Stimulated activated CD4-positive, alpha-beta T cell treated with anti-CD3 and anti-CD28 coated beads, Interleukin-1b, Interleukin-23, amount 100 ng/mL, for 1 hour (primary cell): ENCODE measurements at places on chromosomes 3 and 15.

DNA sequence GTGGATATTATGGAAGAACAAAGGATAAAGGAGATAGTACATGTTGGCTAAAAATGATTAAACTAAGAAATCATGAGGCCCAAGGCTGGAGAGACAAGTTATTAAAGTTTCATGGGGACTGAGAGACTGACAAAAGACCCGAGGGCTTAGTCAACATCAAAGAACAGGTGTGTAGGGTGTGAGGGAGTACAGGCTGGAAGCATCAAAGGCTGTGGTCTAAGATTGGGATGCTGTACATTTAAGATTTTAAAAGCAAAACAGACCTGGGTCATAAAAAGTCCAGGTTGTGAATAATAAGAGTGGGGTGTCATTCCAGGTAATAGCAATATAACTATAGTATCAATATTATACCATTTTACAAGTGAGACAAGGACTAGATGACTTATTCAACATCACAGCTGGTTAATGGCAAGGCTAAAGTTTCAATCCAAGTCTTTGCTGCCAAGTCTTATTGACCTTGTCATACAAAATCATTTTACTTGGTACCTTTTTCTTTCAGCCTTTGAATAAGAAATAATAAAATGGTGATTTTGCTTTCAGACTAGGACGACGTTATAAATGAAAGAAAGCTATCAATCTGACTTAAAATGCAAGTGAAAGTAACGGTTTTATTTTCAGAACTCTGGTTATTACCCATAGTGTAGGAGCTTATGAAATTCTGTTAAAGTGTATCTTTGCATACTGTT is 211.6 kb downstream of the TNIK start:
- DNase-seq: no peak

DNA sequence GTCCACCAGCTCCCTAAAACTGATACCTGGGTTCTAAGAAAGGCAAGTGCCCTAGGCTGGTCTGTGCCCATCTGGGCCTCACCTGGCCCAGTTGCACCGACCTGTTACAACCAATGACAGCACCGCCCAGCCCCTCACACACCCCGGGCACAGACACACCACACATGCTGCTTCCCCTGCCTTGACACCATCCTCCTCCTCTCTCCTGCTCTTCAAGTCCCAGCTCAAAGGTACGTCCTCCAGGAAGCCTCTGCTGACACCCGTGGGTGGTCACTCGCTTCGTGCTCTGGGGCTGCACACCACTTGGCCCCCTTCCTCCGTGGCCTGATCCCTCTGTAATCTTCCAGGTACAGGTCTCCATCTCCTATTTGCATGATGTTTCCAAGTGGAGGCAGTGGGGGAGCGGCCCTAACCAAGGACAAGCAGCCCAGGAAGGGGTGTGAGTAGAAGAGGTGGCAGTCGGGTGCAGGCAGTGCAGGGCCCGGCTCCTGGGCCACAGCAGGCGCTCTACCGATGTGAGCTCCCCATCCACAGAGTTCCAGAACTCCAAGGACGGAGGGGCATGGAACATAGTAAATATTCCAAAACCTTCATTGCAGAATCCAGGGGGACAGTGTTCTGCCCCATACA is 144.6 kb downstream of the NUP210 start:
- DNase-seq: no peak

DNA sequence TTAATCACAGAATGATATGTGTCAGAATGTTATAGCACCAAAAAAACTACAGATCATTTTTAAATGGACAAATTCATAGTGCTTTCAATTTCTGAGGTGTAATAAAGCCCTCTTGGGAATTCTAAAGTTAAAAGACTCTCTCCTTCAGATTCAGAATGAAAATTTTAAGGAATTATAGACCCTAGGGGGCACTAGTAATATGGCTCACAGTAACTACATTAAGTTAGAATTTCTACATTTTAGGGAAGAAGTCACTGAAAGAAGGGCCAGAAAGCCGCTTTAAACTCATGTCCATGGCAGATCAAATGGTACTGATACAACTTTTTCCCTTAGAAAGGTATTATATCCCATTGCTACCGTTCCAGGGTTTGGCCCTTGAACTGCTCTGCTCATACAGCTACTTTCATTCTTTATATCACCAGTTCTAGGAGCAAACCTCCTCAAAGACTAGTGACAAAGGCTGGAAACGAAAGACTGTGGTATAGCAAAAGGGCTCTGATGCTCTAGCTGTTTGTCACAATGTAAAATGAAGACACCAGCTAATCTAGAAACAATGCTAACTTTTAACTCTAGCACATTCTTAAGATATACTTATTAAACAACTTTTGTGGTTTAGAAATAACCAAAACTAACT is 18.1 kb downstream of the DAZL start:
- DNase-seq: no peak

- no peak for DNase-seq
Observed at GRCh38 chr3:74129056-74129455, 485.4 kb downstream of the CNTN3 start.

GRCh38 chr3:71672340-71672739 is 52.9 kb downstream of the EIF4E3 start:
- no peak for DNase-seq

DNA sequence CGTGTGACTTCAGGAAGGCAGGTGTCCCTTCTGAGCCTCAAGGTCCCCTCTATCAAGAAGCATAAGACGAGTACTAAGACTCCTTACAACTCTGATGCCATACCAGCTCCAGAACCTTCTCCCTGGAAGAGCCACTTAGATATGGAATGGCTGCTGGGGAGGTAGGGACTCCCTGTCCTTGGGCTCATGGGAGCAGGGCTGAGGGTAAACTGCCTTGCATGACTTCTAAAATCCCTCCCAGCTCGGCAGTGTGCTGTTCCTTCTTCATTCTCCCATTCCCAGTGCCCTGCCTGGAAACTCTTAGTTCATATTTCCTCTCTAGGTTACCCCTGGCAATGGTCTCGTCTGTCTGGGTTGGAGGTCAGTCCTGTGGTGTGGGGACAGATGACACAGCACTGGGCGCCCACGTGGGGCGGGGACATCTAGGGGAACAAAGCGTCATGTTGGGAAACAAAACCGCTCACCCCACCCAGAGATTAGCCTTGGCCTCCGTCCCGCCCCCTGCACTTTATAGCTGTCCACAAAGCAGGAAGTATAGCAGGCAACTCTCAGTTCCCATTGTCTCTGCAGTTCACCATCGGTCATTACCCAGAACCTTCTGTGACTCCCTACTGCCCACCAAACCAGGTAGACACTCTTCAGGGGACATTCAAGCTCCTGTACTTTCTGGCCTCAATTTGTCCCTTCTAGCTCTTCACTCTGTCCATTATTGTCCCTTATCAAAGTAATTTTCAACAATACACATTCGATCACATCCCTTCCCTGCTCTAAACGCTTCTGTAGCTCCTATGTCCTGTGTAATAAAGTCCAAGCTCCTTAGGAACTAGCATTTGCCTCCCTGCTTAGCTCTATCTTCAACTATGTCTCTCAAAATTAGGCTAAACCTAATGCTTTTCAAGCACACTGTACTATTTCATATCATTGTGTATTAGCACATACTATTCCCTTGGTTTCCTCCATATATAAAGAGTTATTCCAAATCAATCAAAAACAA is 73.8 kb downstream of the IQSEC1 start:
- DNase-seq: no peak

DNA sequence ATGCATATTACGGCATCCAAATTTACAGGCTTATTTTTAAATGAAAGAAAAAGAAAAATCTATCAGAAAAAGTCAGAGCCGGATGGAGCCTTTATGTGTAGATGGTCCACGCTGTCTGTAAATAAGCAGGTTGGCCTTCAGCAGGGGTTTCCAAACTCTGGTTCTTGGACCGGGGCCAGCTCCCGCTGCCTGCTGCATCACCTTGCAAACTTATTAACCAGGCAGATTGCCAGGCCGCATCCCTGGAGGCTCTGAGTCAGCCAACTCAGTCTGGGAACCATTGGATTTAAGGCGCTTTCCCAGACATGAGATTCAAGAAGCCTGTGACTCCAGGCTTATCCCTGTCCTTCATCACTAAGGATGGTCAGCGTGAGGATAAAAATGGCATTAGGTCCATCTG is 212.4 kb downstream of the OPA1 start:
- no peak for DNase-seq

GRCh38 chr3:126013751-126014156 is 44.8 kb downstream of the ROPN1B start:
- DNase-seq: no peak
